ENCODE measurements at places on chromosomes 12 and 14.

DNA sequence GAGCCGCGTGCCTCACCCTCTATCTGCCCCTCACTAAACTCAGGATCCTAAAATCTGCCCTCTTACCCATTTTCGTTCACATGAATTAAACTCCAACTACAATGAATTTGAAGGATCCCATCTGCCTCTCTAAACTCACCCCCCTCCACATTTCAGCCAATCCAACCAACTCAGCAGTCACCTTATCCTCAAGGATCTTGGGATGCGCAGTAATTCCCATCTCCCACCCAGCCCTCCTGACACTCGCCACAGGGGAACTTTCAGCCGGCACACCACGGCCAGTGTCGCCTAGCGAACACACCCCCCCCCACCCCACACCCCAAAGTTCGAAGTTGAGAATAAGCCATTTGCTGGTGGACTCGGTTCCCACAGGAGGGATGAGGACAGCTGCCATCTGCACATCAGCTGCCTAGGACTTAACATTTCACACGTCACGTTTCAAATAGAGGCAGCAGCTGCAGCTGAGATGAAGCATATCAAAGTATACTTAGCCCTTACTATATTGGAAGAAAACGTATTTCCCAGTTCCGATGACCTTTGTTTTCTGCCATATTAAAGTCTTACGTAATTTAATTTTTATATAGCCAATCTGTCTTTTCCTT lies 8.7 kb upstream of the SELPLG start:
- peak; percentile 76 for DNase-seq

DNA sequence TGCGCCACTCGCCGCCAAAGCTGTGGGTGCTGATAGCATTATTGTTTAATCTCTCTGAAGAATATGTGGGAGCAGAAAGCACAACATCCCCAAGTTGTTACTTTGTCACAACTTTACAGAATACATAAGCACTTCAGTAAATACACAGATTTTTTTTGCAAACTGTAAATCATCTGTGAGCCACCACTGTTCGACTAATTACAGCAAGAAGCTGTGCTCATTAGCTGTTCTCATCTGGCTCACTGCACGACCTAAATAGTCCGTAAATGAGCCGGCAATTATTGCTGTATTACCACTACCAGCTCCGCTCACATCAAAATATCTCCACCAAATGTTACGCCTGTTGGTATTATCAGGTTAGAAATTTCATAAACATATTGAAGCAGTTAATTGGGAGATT lies 228.9 kb upstream of the PRKD1 start:
- DNase-seq = no peak

DNA sequence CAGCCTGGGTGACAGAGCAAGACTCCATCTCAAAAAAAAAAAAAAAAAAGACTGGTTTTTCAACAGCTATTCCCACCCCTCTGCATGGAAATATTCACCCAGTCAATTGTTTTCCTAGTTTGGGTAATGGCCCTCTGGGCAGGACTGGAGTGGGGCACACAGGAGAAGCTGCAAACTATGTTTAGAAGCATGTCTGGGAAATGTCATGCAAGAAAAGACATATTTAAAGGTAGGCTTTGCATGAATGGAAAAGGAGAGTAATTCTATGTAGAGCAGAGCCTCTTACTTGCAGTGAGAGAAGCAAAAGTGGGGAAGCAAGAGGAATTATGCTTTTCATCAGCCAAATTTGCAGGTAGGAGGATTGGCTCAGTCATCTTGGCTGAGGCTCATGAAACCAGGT lies 276.5 kb upstream of the PLEKHG7 start:
- DNase-seq = no peak

- no peak for DNase-seq
Observed at GRCh38 chr12:54329759-54330158, 4.8 kb downstream of the COPZ1 start.

DNA sequence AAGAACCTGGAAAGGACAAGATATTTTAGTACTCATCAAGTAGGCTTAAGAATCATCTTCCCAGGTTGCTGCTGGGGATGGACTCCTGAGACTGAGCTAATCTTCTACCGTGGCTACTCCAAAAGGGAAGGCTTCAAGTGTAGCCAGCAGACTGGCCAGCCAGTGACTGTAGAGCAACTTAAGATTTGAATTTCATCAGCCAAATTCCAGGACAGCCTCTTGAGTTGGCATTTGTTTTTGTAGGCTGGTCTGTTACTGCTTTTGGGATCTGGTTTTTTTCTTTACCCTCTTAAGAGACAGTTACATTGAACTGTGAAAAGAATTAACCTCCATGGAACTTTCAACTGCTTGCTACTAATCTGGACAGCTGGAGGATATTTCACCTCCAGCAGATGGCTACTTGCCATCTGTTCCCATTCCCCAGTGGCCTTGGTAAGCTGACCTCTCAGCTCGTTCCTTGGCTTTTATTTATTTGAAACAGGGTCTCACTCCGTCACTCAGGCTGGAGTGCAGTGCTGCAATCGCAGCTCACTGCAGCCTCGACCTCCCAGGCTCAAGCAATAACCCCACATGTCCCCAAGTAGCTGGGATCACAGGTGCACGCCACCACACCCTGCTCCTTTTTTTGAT lies 20.7 kb downstream of the VTI1B start:
- no peak for DNase-seq

DNA sequence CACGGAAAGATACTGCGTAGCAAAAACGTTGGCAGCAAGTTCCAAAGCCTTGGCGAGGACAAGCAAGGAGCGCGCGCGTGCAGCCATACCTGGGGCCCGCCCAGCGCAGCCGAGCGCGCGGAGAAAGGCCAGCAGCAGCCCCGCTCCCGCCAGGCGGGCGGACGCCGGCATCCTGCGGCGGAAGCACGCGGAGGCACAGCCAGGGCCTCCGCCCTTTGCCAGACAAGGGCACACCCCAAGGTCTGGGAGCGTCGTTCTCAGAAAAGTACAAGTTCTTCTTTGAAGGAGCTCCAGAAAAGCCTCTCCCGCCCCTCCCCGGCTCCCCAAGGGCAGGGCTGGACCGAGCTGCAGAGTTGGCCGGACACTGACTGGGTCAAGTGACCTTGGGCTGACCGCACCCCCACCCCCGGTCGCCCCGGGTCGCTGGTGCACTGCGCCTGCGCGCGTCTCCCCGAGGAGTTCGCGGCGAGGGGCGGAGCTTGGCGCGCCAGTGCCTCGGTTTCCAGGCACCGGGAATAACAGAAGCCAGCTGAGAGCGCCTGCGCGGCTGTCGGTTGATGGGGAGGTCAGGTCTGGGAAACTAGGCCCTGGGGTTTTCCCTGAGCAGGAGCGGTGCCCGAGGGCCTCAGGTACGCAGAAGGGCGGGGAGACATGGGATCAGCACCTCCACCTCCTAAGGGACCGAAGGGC lies at the start of gene ZC2HC1C:
ZC2HC1C (plus strand) TSS at position 521 of the 690 bp plus-strand sequence. CDS start 933 bp downstream, outside the sequence.
- peak; percentile 95 for DNase-seq

- no peak for DNase-seq
Observed at GRCh38 chr12:40203060-40203430, 21.8 kb upstream of the LRRK2 start.

GRCh38 chr12:42996869-42997431 lies 407.4 kb upstream of the PRICKLE1 start:
- DNase-seq = no peak

DNA sequence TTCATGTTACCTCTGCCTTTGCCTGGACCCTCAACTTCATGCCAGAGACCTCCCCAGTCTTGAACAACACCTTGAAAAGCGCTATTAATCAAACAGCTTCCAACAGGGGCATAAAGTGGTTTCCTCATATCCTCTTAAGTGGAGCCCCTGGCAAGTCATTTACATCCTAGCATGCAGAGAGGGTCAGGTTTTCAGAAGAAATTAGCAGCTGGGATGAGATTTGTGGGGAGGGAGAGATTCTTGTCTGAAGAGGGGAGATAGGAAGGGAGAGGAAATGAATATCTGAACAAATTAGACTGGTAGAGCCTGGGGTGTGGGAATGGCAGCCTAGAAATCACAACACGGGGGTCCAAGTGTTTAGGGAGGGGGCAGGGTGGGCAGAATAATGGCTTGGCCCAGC lies 45.6 kb downstream of the CALM1 start:
- DNase-seq = no peak

DNA sequence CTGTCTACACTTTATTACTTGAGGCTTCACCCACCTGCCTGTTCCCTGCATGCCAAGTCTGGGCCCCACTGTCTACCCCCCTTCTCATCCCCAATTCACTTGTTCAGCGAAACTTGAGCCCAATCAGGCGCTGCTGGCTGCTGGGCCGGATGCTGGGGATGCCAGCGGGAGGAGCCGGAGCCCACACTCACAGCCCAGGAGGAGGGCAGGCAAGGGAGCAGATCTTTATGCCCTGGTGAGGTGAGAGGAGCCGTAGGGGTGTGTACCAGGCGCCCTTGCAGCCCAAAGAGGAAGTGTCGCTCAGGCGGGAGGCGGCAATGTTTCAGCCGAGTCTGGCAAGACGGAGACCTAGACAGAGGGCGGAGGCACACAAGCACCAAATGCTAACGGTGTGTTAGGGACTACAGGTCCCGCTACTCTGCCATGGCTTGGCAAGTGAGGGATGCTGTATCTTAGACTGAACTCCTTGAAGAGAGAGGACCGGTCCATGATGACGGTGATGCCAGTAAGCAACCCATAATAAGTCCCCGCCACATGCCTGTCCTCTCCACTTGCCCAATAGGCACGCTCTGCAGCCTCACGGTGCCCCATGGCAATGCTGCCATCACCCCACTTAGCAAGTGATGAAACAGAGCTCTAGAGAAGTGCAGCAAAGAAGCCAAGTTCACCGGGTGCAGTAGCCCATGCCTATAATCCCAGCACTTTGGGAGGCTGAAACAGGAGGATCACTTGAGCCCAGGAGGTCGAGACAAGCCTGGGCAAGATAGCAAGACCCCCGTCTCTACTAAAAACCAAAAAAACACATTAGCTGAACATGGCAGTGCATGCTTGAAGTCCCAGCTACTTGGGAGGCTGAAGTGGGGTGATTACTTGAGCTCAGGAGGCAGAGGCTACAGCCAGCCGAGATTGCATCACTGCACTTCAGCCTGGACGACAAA lies 41.6 kb downstream of the LRRC74A start:
- DNase-seq = peak; percentile 57
